Activated T-cell treated with anti-CD3 and anti-CD28 coated beads, Interleukin-2, amount 50 U/mL, for 72 hours (primary cell): ENCODE measurements at places on chromosomes 11 and 22. TPM values are rescaled to one million over a fixed set of nuclear protein-coding genes. Genes with fewer than 3 reads are reported as not detected.

- no peaks in the 10 kb centered on the region for H3K36me3 ChIP-seq
- H3K27me3 ChIP-seq = no peaks in the 10 kb centered on the region
- H3K4me1 ChIP-seq = no peaks in the 10 kb centered on the region
- no peak overlapping the region for H3K4me3 ChIP-seq
- no peak for DNase-seq
- H3K27ac ChIP-seq = no peak overlapping the region
These were observed 99.8 kb upstream of the OR9G4 start for GRCh38 chr11:56848141-56848809.

- H3K4me1 ChIP-seq = peaks cover 6% of the 10 kb centered on the region
- H3K27me3 ChIP-seq = peaks cover 9% of the 10 kb centered on the region
- DNase-seq = no peak
- no peak overlapping the region for H3K4me3 ChIP-seq
- no peak overlapping the region for H3K27ac ChIP-seq
These were observed 89.9 kb downstream of the MTNR1B start for GRCh38 chr11:93059117-93059957.

- H3K4me1 ChIP-seq = no peaks in the 10 kb centered on the region
- H3K36me3 ChIP-seq = no peaks in the 10 kb centered on the region
- DNase-seq = no peak
These were observed 97.6 kb downstream of the FAT3 start for GRCh38 chr11:92322225-92322624.

DNA sequence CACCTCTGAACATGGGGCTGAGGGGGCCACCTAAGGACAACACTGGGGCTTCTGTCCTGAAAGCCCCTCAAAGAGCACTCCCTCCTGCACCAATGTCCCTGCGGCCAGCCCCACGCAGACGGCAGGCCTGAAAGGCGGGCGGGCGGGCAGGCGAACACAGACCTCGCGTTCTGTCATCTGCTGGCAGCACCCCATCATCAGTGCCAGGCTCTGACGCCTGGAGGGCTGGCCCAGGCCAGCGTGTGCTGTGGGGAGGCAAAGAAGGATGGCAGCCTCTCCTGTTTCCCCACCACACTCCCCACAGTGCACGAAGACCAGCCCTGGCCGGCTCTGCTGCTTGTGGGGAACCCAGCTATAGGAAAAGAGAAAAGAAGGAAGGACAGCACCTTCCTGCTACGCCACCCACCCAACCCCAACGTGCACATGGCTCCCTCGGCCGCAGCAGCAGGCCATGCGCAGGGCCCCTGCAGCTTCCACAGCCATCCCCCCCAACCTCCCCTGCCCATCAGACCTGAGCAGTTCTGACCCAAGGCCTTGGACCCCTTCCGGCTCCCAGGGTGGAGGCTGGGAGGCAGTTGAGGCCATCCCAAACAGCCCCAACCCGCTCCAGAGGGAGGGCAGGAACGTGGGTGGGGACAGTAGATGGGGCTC lies 3.5 kb downstream of the SBF1 start:
- no peaks in the 10 kb centered on the region for H3K27me3 ChIP-seq
- peak overlapping the region; percentile 73 for H3K4me3 ChIP-seq
- peak overlapping the region; percentile 73 for H3K27ac ChIP-seq
- no peak for DNase-seq
- peaks cover 66% of the 10 kb centered on the region for H3K4me1 ChIP-seq

- H3K36me3 ChIP-seq = no peaks in the 10 kb centered on the region
- no peak overlapping the region for H3K27ac ChIP-seq
- no peak overlapping the region for H3K4me3 ChIP-seq
- no peak for DNase-seq
- no peaks in the 10 kb centered on the region for H3K4me1 ChIP-seq
These were observed 937.9 kb upstream of the CCDC90B start for GRCh38 chr11:84224042-84224441.

DNA sequence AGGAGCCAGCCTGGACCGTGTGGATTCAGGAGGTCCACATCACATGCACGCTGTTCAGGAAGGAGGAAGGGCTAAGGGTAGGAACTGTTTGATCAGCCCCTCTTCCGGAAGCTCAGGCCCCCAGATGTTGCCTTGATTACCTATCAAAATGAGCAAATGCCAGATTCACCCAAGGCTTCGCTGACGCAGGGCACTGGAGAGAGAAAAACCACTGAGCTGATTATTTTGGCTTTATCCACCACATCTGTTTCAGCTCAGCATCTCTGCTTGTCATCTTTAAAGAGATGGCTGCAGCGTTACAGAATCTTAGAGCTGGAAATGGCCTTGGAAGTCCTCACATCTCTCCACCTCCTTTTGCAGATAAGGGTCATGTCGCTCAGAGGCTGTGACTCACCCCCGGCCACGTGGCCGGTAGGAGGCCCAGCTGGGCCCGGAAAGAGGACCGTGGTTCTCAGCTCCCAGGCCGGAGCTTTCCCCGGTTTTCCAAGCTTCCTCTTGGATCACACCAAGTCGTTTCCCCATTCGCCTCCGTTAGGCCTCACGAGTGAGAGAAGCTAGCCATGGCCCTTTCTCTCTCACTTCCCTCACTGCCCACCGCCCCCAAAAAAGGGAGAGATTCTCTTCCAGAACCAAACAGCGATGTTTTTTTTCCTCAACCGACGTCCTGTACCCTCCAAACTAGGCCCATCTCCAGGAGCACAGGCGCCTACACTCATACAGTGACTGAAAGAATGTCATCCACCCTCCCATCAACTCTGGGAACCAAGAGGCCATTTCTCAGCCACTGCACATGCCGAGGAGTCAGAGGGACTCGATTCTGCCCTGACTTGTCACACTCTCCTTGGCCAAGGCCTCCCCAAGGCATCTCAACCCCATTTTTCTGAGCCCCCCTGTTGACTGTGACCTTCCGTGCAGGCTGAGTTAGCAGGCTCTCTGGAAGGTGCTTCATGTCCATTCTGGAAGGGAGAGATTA lies 37.6 kb downstream of the LIF start:
- no peaks in the 10 kb centered on the region for H3K36me3 ChIP-seq
- no peaks in the 10 kb centered on the region for H3K27me3 ChIP-seq
- no peak for DNase-seq
- H3K27ac ChIP-seq = no peak overlapping the region
- H3K4me1 ChIP-seq = peaks cover 33% of the 10 kb centered on the region

DNA sequence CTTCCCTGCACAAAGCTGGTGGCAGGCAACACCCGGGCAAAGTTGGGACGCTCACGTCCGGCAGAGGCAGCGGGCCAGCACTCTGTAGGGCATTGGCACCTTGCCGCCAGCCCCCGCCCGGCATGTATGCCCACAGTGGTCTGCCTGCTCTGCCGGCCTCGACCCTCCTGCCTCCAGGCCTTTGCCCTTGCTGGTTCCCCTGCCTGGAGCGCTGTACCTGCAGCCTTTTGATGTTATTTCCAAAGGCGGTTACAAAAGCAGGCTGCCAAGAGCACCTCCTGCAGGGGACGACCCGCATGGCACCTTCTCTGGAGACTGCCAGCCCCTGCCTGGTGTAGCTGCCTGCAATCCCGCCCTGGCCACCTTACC lies 56.5 kb upstream of the SHISAL1 start:
- H3K4me3 ChIP-seq = no peak overlapping the region
- no peak for DNase-seq
- H3K27me3 ChIP-seq = no peaks in the 10 kb centered on the region
- H3K36me3 ChIP-seq = peaks cover 1% of the 10 kb centered on the region
- no peak overlapping the region for H3K27ac ChIP-seq

DNA sequence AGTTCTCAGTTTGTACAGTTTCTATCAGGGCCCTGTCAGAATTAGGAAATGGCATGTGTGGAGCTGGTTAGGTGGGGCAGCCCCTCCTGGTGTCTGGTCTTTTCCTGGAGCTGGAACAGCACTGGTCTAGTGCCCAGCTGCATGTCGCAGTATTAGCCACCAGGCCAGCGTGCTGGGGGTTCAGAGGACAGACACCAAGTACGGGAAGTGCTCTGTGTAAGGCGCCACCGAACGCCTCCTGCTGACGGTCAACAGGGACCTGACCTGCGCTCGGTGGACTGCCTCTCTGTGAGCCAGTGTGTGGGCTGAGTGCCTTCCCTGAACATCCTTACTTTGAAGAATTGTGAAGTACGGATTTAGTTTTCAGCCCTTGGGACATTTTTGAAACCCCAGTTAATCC lies 33.9 kb downstream of the AP2A2 start:
- no peaks in the 10 kb centered on the region for H3K27me3 ChIP-seq
- no peak overlapping the region for H3K27ac ChIP-seq
- no peak for DNase-seq
- no peak overlapping the region for H3K4me3 ChIP-seq
- no peaks in the 10 kb centered on the region for H3K36me3 ChIP-seq

DNA sequence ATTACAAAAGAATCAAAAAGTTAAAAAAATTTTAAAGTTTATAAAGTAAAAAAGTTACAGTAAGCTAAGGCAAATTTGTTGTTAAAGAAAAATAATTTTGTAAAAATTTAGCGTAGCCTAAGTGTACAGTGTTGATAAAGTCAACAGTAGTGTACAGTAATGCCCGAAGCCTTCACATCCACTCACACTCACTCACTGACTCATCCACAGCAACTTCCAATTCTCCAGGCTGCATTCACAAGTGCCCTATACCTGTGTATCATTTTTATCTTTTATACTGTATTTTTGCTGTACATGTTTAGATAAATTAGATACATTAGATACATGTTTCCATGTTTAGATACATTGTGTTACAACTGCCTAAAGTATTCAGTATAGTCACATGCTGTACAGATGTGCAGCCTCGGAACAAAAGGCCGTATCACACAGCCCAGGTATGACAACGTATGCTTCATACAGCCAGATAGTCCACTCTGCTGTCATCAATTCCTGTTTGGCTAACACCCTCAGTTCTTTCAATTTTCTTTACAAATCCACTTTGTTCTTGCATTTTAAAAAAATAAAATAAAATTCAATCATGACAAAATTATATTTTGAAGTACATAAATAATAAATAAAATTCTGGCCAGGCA lies 80.7 kb downstream of the RBFOX2 start:
- no peaks in the 10 kb centered on the region for H3K4me1 ChIP-seq
- no peaks in the 10 kb centered on the region for H3K27me3 ChIP-seq
- H3K27ac ChIP-seq = no peak overlapping the region
- no peaks in the 10 kb centered on the region for H3K36me3 ChIP-seq
- DNase-seq = no peak
- H3K4me3 ChIP-seq = no peak overlapping the region

- peaks cover 1% of the 10 kb centered on the region for H3K36me3 ChIP-seq
- peak overlapping the region; percentile 89 for H3K4me3 ChIP-seq
- H3K4me1 ChIP-seq = peaks cover 58% of the 10 kb centered on the region
- H3K27ac ChIP-seq = no peak overlapping the region
- H3K27me3 ChIP-seq = no peaks in the 10 kb centered on the region
- peak; percentile 50 for DNase-seq
These were observed 729 bp downstream of the IL17RA start for GRCh38 chr22:17085277-17086181.

DNA sequence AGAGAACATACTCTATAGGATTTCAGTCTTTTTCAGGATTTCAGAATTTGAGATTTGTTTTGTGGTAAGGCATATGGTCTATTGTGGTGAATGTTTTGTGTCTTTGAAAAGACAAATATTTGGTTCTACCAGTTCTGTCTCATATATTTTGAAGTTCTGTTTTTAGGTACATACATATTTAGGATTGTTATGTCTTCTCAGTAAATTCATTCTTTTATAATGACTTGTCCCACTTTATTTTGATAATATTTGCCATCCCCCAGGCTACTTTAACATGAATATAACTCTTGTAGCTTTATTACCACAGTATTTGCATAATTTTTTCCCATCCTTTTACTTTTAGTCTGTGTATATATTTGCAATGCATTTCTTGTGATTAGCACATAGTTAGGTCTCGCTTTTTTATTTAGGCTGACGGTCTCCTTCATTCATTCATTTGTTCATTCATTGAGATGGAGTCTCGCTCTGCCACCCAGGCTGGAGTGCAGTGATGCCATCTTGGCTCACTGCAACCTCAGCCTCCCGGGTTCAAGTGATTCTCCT lies 32.1 kb downstream of the MTMR3 start:
- H3K27me3 ChIP-seq = no peaks in the 10 kb centered on the region
- no peak for DNase-seq
- H3K27ac ChIP-seq = peak overlapping the region; percentile 51
- H3K4me1 ChIP-seq = peaks cover 62% of the 10 kb centered on the region

DNA sequence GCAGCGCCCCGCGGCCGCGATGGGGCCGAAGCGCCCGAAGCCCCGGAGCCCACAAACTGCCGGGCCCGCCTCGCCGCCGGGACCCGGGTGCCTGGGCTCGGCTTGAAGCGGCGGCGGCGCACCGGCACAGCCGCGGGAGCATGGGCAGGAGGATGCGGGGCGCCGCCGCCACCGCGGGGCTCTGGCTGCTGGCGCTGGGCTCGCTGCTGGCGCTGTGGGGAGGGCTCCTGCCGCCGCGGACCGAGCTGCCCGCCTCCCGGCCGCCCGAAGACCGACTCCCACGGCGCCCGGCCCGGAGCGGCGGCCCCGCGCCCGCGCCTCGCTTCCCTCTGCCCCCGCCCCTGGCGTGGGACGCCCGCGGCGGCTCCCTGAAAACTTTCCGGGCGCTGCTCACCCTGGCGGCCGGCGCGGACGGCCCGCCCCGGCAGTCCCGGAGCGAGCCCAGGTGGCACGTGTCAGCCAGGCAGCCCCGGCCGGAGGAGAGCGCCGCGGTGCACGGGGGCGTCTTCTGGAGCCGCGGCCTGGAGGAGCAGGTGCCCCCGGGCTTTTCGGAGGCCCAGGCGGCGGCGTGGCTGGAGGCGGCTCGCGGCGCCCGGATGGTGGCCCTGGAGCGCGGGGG lies 346 bp downstream of the FJX1 start:
- H3K4me1 ChIP-seq = peaks cover 4% of the 10 kb centered on the region
- no peak overlapping the region for H3K27ac ChIP-seq
- H3K27me3 ChIP-seq = peaks cover 60% of the 10 kb centered on the region

DNA sequence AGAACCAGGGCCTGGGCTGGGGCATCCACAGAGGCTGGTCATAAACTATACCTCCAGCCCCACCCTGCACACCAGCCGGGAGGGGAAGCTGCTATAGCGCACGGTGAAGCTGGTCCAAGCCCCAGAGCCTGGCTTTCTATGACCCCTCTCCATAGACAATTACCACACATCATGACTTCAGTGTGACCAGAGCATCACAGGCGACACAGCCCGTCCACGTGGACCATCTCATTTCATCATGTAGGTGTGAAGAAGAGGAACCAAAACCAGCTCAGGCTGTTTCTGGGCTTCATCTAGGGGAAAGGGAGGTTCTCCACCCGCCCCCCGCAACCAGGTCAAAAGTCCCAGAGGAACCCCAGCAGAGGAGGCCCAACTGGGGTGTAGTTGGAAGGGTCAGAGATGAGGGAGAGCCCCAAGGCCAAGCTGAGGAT lies 3.0 kb downstream of the CXCR5 start:
- DNase-seq = no peak
- peak overlapping the region; percentile 64 for H3K27ac ChIP-seq
- peaks cover 13% of the 10 kb centered on the region for H3K36me3 ChIP-seq
- peaks cover 97% of the 10 kb centered on the region for H3K4me1 ChIP-seq

GRCh38 chr22:22678970-22679369 lies 34.6 kb downstream of the GGTLC2 start:
- no peak overlapping the region for H3K4me3 ChIP-seq
- DNase-seq = no peak
- H3K27me3 ChIP-seq = peaks cover 13% of the 10 kb centered on the region

Gene KDM2A
- total RNA-seq = 104 TPM

Gene DENND5A
- total RNA-seq = 54.2 TPM

Gene NCAPD3
- 75.6 TPM for total RNA-seq

Gene ANO1
- not detected for total RNA-seq

Gene QSER1
- total RNA-seq = 11.1 TPM

Gene RIMBP3B
- not detected for total RNA-seq

Gene PTGDR2
- 0.16 TPM for total RNA-seq

Gene ACO2
- 74.9 TPM for total RNA-seq

Gene TCN1
- not detected for total RNA-seq

Gene GSTT4
- not detected for total RNA-seq

Gene C1QTNF4
- total RNA-seq = 0.74 TPM
